ENCODE measurements at places on chromosomes 6 and 20. TPM values are rescaled to one million over a fixed set of nuclear protein-coding genes. Genes with fewer than 3 reads are reported as not detected.

GRCh38 chr20:48360342-48360975 lies 467.3 kb downstream of the PREX1 start:
- no peak for DNase-seq

DNA sequence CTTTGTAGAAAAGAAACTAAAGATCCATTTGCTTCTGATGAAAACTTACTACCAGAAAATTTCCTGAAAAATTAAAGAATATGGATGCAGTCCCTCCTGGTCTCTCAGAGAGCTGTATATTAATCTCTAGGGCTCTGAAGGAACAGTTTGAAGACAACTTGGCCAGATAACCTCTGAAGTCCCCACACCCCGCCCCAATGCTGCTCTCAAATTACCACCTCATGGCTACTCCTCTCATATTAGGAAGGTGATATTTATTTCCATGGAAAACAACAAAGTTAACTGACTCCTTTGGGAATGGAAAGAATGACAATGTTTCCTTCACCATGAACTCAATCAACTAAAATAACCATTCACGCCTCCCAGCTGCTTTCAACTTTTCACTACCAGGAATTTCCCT lies 408.4 kb upstream of the FLRT3 start:
- DNase-seq = no peak

- DNase-seq = no peak
These were observed 170.7 kb upstream of the MLN start for GRCh38 chr6:33974471-33974870.

DNA sequence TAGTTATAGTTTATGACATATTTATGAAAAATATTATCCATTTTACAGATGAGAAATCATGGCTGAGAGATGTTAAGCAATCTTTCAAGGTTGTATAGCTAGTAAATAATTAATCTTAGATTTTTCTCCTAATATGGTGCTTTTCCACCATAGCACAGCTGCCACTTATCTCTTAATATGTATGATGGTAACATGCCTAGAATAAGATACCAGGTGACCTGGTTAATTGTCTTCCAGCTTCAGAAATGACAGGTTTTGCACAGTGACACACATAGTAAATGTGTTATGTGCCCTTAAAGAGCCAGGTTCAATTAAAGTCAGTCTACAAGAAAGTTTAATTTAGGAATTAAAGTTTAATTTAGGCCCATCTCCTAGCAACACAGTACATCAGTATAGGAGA lies 14.8 kb downstream of the TUBB2A start:
- no peak for DNase-seq

GRCh38 chr20:5920581-5920980 lies 29.8 kb downstream of the TRMT6 start:
- no peak for DNase-seq

- DNase-seq = no peak
These were observed 157.9 kb downstream of the LY86 start for GRCh38 chr6:6746333-6746969.

DNA sequence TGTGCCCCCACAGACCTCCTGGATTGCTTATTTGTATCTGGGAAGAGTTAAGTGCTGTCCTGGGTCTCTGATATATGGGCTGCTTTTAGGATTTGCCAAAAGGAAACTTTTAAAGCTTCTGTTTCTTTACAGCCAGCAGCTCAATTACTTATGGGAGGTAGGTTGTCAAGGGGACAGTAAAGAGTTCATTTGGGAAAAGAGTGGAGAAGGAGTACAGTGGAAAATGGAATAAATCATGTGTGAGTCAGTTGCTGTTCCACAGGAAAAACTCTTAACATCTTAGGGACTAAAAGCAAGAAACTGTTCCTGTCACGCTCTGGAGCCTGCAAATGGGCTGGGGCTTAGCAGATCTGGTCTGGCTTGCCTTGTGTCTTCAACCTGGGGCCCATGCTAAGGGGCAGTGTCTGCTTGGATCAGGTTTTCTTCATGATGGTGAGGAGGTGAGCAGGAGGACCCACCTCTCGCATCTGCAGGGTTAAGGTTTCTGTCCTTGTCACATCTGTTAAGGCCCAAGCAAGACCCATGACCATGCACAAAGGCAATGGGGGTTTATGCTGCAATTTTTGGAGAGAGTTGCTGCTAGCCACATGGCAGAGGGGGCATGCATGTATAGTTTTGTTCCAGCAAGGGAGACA lies 8.7 kb upstream of the CST1 start:
- no peak for DNase-seq

DNA sequence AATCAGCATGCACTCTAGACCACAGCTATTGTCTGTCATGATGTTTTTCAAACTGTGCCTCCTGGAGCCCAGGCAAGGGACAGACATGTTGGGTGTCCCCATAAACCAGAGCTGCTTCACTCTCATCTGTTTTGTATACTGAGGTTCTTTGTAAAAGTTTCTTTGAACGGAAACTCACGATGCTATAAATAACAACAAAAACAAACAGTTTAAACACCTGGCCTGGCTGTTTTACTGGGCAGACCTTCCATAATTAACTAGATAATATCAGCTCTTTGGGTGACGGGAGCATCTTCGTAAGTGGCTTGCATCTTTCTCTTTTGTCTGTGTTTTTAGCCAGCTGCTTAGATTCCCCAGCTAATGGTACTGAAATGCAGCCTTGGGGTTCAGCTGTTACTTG lies 190.3 kb downstream of the ZDHHC14 start:
- no peak for DNase-seq

- DNase-seq = no peak
These were observed 38.4 kb upstream of the TGM2 start for GRCh38 chr20:38203337-38203980.

GRCh38 chr6:48073976-48074767 lies 36.8 kb downstream of the PTCHD4 start:
- no peak for DNase-seq

DNA sequence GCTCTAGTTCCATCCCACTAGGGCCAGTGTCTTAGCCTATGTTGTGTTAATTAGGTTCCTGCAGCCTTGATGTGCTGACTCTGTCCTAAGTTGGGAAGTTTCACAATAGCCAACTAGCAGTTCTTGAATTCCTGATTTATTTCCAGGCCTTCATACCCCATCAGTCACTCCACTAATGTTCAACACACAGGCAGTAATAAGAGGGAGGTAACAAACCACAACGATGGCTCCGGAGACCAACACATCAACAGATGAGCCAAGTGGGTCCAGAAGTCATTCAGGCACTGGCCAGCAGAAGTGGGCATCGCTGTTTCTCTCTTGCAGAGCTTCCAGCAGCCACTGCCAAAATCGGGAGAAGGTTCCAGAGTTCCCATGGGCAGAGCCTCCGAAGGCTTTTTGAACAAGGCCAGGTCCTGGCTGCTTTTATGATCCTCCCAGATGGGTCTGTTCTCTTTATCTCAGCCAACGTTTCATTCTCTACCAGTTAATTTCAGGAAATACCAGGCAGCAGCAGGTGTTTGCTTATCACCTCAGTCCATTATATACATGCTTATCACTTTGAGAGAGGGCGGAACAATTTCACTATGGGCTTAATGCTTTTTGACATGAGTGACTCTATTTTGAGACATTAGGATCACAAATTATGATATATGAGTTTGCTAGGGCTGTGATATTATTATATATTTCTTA lies 48.5 kb upstream of the NOP56 start:
- no peak for DNase-seq

- DNase-seq = no peak
These were observed 181.3 kb upstream of the AFDN start for GRCh38 chr6:167645368-167645767.

- DNase-seq = no peak
These were observed 22.4 kb downstream of the SYNCRIP start for GRCh38 chr6:85620308-85620707.

DNA sequence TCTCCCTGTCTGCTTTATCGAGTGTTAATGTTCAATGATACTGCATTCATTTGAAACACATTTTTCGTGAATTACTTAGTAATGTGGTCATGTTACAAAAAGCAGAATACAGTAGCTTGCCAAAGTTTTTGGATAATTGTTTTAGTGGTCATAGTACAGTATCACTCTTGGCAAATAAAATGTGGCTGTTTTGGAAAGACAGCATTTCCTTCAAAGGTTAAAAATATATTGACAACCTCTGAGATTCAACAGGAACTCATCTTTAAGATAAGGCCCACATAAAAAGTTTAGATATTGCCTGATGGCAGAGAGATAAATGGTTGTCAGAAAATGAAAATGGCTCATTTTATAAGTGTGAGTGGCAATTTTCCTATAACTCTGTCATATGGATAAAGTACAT lies 297.7 kb upstream of the MAN1A1 start:
- no peak for DNase-seq

- no peak for DNase-seq
These were observed 14.3 kb upstream of the RBPJL start for GRCh38 chr20:45292343-45292742.

DNA sequence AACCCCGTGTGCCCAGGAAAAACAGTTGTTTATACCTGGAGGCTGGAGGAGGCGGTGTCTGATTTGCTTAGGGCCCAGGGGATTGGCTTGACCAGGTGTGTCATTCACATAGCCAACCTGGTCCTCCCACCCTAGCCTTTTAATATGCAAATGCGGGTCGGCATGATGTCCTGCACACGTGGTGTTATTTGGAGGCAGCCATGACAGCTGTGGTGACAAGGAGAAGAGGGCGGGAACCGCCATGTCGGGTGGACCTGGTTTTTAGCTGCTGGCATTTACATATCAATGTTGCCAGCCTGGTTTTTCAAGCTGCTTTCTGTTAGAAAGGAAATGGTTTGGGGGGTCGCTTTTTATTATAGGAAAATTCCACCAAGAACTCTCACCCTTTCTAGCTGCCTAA lies 291.4 kb upstream of the QKI start:
- DNase-seq = peak; percentile 57

- DNase-seq = no peak
These were observed 61.4 kb downstream of the WDR27 start for GRCh38 chr6:169640351-169640852.

- peak; percentile 61 for DNase-seq
These were observed 114.7 kb downstream of the SASH1 start for GRCh38 chr6:148457137-148457842.

GRCh38 chr6:7152462-7152861 lies 44.7 kb downstream of the RREB1 start:
- DNase-seq = no peak

DNA sequence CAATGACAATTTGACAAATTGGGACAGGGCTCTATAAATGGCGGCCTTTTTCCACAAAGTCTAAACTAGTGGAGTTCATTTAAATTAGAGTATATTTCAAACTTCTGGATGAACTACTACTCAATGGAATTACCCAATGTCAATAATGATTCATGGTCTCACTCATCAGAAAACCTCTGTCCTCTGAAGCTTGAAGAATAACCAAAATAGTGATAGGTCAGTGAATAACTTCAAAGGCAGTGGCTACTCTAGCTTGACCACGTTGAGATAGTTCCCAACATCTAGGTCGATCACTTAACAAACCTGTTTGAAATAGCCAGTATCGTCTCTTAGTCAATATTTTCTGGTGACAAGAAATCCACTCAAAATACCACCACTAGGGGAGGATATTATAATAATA lies 197.6 kb downstream of the HDGFL1 start:
- DNase-seq = no peak

DNA sequence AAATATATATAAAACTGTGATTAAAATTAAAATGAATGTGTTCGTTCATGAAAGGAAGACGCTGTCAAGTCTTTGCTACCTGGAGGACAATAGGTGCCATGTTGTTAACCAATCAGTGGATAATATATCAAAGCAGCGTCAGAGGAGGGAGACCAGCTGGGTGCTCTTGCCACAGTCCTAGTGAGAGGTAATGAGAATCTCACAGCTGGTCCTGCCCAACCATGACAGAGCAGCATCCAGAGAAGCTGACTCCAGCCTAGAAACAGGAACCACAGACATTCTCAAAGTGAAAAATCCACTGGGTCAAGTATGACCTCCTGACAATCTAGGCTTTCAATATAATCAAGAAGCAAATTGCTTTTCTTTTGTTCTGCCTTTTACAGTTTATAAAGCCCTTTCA lies 94.5 kb upstream of the LRFN2 start:
- DNase-seq = no peak

DNA sequence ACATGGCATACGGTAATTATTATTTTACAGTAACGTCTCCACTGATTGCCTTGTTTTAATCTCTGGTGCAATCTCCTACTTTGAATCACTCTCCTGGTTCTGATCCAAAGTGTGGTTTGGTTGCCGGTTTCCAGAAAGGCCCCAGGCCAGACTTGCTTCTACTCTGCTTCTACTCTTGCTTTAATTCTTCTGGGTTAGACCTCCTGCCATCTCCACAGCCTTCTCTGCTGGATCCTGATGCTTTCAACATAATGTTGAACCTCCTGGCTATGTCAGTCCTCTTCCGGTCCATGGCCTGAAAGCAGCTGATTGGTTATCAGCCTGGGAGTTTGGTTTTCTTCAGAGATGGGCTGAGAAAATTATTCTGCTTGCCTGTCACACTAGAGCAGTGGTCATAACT lies 266.5 kb upstream of the RIMS1 start:
- no peak for DNase-seq

PBOV1 gene
- not detected for total RNA-seq

SEL1L2 gene
- not detected for total RNA-seq

TNFRSF6B gene
- 12.6 TPM for total RNA-seq

SLC17A1 gene
- total RNA-seq = not detected

ZC3H12D gene
- 0.30 TPM for total RNA-seq

ENPP1 gene
- 5.3 TPM for total RNA-seq

HAO1 gene
- not detected for total RNA-seq

ACTL10 gene
- 0.18 TPM for total RNA-seq

TAGAP gene
- not detected for total RNA-seq

MROH8 gene
- total RNA-seq = 0.11 TPM

RIPOR3 gene
- 0.27 TPM for total RNA-seq

GSTA2 gene
- not detected for total RNA-seq

RNF8 gene
- 40.3 TPM for total RNA-seq

ANKRD66 gene
- total RNA-seq = not detected

SNX5 gene
- 152 TPM for total RNA-seq

BPIFA1 gene
- total RNA-seq = not detected
